Central memory CD8-positive, alpha-beta T cell (primary cell): ENCODE measurements at places on chromosomes 3 and 15.

DNA sequence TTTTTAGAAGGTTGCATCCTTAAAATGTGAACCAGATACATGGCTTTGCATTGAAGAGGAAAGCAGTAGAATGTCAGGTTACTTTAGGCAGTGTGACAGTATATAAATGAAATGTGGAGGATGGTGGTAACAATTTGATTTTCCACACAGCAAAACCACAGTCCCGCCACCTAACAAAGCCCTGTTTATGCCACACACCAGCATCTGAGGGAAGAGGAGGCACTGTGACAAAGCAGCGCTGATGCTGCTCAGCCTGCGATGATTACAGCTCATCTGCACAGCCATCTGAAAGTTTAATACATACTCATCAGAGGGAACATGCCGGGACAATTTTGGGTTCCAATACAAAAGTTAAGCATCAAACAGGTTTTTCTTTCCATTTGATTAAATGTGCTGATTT, 8.9 kb downstream of the RNF7 start:
- H3K4me1 ChIP-seq = peaks cover 23% of the 10 kb centered on the region
- H3K4me3 ChIP-seq = no peak overlapping the region
- no peaks in the 10 kb centered on the region for H3K27me3 ChIP-seq
- H3K27ac ChIP-seq = no peak overlapping the region

DNA sequence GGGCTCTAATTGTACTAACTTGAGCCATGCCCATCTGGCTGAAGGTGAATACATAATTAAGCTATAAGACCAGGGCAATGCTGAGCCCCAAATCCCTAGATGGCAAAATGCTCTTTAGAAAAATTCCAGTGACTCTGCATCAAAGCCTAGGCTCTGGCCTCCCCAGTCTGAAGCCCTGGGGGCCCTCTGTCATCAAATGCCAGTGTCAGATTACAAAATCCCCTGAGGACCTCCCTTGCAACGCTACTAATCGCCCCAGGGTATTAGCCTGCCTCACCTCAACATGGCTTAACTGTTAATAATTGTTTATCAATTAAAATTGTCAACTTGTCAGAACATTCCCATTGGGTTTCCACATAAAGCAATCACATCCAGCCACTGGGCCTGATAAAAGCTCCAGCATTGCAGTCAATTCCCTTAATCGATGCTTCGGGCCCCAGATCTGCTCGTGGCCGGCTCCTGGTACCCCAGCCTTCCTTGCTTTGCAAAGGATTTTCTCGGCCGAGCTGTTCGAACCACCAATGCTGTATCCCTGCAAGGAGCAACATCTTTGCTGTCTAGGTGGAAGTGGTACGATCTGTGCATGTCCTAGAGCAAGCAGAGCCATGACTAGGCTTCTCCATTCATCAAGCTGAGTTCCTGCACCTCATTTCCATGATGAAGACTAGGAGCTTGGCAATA, 151.7 kb downstream of the MEGF11 start:
- no peaks in the 10 kb centered on the region for H3K4me1 ChIP-seq
- peak overlapping the region; percentile 7 for H3K27ac ChIP-seq
- H3K27me3 ChIP-seq = peaks cover 45% of the 10 kb centered on the region

GRCh38 chr3:119586733-119587172, 7.5 kb downstream of the ADPRH start:
- H3K4me3 ChIP-seq = no peak overlapping the region
- no peak overlapping the region for H3K27ac ChIP-seq
- H3K27me3 ChIP-seq = no peaks in the 10 kb centered on the region
- H3K4me1 ChIP-seq = no peaks in the 10 kb centered on the region
- no peak for DNase-seq

GRCh38 chr3:143084856-143085731, 34.5 kb upstream of the CHST2 start:
- peaks cover 2% of the 10 kb centered on the region for H3K36me3 ChIP-seq
- H3K4me3 ChIP-seq = no peak overlapping the region
- peaks cover 10% of the 10 kb centered on the region for H3K4me1 ChIP-seq
- no peak overlapping the region for H3K27ac ChIP-seq

DNA sequence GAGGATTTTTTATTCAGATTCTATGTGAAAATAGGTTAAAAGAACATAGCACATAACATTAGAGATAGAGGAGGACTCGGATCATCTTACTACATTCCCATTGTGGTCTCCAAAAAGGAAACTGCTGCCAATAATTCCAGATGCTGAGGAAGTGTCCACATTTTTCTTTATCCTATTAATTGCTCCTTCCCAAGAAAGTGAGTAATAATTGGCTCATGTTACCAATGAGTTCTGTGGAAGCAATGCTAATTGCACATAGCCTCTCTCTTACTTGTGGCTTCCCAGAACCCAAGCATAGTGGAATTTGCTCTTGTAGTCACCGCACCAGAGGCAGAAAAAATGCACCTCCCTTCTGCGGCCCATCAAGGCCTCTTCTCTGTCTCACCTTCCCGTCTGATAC, 208.4 kb downstream of the PLOD2 start:
- H3K27ac ChIP-seq = no peak overlapping the region
- no peak overlapping the region for H3K4me3 ChIP-seq
- H3K4me1 ChIP-seq = no peaks in the 10 kb centered on the region
- no peaks in the 10 kb centered on the region for H3K36me3 ChIP-seq
- H3K27me3 ChIP-seq = no peaks in the 10 kb centered on the region

GRCh38 chr3:137988152-137988551, 21.8 kb upstream of the CLDN18 start:
- H3K27ac ChIP-seq = no peak overlapping the region
- H3K27me3 ChIP-seq = peaks cover under 1% of the 10 kb centered on the region
- H3K36me3 ChIP-seq = peaks cover 3% of the 10 kb centered on the region

DNA sequence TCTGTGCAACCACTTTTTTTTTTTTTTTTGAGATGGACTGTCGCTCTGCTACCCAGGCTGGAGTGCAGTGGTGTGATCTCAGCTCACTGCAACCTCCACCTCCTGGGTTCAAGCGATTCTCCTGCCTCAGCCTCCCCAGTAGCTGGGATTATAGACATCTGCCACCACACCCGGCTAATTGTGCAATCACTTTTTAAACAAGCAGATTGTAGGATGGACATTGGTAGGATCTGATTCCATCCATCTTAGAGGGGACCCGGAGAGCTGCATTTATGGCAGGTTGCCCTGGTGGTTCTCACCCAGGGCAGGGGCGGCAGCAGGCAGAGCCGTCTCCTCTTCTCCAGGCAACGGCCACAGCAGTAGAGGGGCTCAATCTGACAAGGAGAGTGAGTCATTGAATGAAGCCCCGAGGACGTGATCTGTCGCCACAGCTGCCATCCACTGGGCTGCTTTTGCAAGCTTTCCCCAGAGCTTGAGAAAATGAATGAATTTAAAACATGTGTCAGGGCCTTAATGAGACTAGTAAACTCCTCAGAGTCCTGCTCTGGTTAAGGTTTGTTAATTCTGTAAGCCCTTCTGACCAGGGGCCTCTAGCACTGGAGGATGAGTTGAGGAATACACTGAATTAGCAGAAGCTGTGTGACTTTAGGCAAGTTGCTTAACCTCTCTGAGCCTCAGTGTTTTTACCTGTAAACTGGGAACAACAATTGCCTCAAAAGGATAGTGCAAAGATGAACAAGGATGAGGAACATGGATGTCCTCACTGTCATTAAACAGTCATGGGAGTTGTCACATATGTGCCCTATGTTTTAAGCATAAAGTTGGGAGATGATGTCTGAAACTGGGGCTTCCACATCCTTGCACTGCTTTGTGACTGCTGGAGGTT, 129.1 kb downstream of the ASB7 start:
- no peak overlapping the region for H3K27ac ChIP-seq
- no peaks in the 10 kb centered on the region for H3K36me3 ChIP-seq
- peaks cover 44% of the 10 kb centered on the region for H3K27me3 ChIP-seq
- H3K4me1 ChIP-seq = no peaks in the 10 kb centered on the region

DNA sequence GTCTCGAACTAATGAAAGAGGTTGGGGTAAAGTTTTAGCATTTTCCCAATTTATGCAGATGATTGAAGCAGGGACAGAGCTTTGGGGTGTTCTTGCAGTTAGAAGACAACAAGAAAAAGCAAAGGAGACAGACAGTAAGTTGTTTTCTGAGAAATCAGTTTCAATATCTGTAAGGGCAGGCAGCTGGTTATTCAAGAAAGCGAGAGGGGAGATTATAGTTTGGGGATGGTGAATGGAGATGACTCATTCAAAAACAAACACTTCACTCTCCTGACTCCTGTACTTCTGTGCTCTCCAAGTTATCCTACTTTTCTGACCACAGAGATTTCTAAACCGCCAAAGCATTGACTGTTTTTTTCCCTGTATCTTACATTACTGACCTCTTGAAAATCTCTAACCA, 352.0 kb downstream of the GAP43 start:
- no peak overlapping the region for H3K27ac ChIP-seq
- DNase-seq = no peak
- no peaks in the 10 kb centered on the region for H3K4me1 ChIP-seq
- H3K27me3 ChIP-seq = no peaks in the 10 kb centered on the region
- no peak overlapping the region for H3K4me3 ChIP-seq
